ENCODE measurements at places on chromosomes 2 and 18.

DNA sequence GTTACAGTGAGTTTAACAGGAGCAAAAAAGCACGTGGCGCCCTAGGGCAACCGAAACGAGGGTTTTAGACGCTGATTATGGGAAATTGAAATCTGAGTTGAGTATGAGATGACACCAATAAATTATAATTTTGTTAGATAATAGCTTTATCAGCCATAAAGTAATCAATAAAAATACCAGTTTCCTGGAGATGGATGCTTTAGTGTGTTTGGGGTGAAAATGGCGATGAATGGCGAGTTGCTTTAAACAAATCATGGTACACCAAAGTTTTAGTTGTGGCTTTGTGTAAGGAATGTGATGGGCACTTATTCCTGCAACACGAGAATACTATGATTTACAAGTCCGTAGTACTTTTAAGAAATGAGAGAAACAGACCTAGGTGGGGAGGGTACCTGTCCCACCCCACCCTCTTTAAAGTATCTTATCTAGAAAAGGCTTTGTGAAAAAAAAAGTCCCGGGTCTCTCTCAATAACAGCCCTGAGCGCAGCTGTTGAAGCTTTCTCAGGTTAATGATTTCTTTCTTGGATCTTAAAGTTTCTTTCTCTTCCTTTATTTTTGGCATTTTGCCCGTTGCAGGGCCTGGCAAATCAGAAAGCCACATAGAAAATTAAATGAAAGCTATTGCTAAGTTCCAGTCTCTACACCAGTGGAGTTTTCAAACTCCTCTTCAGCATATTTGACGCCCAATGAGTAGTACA lies 1.5 kb upstream of the RRM2 start:
- no peak for DNase-seq

- DNase-seq: no peak
These were observed 1.5 kb downstream of the AP1S3 start for GRCh38 chr2:223835701-223836532.

DNA sequence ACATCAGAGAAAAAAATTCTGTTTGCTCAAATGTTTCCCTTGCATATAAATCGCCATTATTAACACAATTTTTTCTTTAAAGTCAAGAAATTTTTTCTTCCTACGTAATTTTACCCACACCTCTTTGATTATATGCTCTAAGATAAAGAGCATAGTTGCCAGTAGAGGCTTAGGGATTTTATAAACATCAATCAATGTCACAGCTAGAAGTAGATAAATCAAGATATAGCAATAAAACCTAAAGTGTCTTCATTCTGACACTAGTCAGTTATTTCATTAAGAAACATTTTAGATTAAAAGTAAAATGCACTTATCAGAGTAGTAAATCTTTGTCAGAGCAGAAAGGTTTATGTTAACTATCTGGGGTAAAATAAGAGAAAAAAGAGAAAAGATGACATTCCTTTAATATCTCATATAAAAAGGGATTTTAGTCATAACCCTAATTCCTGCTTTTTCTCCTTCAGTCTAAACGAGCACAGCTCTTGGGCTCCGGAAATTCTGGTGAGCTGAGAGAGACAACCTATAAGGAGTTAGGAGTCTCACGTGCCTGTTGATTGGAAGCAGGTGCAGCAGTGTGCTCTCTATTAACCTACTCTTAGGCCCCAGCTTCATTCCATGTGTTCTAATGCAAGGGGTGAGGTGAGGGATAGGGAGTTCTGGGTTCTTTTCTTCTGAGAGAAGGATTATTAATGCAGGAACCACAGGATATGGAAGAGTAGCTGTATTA lies 172.4 kb upstream of the GULP1 start:
- no peak for DNase-seq

DNA sequence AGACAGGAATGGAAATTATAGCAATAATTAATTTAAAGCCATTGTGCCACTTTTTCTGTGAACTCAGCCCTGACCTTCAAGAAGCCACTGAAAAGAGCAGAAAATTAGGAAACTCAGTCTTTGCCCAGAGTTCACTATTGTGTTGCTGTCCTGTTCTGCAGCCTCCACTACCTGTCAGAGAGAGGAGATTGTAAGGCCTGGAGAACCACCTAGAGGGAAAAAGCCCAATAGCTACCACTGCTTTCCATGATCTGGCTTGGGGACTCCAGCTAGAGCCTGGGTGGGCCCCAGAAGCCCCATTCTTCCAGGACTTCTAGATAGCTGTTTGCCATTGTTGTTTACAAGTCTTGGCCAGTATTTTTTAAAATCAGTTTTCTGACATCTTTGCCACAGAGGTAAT lies 176.1 kb upstream of the KLF7 start:
- no peak for DNase-seq

DNA sequence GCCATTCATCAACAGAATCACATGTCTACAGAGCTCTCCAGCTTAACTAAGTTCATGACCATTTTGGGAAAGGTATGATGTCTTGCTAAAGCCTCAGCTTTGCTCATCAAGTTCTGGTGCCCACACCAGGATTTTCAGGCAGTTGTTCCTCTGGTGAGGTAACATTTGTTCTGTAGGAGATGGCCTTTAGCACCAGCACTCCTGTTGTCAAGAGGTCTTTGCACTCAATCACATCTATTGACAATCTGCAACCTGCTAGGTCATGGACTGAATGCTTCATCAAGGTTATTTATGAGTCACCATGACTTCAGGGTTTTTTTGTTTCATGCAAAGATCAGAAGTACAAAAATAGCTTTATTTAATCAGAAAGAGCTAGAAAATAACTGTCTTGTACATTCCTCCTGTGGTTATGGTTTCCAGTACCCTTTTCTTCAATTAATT lies 36.6 kb upstream of the VIT start:
- no peak for DNase-seq

DNA sequence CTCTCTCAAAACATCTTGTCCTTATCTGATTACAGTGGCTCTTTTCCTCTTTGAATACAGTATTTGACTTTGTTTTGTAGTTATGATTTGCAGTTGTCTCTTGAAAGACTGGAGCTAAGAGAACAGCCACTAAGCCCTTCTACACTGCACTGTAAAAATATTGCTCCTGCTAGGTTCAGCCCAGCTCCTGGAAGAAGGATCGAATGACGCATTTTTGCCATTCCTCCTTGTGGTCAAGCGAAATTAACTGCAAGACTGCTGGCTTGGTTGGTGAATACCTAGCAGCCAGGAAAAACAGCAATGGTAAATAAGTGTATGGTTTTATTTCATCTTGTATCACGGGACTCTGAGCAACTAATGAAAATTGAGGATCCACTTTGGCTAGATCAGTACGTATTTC lies 407.8 kb upstream of the CDH2 start:
- no peak for DNase-seq

GRCh38 chr2:217279140-217279539 lies 419.3 kb upstream of the TNP1 start:
- DNase-seq: no peak

DNA sequence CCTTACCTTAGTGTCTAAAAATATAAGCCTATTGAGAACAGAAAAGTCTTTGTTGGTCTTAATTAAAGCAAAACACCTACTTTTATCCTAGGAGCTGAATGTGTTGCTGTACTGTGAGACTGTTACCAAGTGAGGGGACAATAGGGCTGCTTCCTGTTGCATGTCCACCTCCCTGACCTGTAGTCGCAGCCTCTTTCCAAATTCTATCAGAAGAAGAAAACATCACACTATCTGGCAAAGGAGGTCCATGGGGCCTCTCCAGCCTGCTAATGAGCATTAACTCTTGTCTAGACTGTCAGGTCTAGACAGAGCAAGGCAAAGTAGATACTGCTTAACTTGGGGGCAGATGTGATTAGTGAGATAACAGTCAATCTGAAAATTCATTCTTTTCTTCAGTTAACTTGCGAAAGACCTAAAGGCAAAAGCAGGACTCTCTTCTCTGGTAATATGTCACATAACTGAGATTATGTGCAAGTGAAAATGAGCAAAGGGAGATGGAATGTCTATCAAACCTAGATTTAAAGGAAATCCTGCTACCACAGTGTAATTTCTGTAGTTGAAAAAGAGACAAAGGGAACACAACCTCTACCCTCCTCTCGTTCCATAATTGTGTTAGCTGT lies 66.9 kb downstream of the CDH20 start:
- DNase-seq: no peak

- DNase-seq: no peak
These were observed 222.6 kb downstream of the NCKAP5 start for GRCh38 chr2:133345638-133346037.

DNA sequence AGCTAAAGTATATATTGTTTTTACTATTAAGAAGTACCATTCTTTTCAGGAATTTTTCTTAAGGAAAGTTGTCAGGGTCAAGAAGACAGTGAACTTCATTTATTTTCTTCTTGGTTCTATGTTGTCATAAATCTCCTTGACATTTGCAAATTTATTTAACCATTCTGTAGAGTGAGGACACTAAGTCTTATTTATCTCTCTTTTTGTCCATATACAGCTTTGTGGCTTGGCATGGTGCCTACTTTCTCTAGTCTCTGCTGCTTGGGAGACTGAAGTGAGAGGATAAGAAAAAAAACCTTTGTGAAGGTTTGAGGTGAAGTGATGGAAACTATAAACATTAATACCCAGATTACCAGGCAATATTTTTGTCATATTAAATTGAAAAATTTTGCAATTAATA lies 1389.4 kb downstream of the SUCLG1 start:
- no peak for DNase-seq

- no peak for DNase-seq
These were observed 19.9 kb downstream of the SNORC start for GRCh38 chr2:232889876-232890401.

GRCh38 chr2:44005846-44006245 lies 10.1 kb upstream of the LRPPRC start:
- DNase-seq: no peak

- no peak for DNase-seq
These were observed 76.3 kb downstream of the GPD2 start for GRCh38 chr2:156512451-156512850.

DNA sequence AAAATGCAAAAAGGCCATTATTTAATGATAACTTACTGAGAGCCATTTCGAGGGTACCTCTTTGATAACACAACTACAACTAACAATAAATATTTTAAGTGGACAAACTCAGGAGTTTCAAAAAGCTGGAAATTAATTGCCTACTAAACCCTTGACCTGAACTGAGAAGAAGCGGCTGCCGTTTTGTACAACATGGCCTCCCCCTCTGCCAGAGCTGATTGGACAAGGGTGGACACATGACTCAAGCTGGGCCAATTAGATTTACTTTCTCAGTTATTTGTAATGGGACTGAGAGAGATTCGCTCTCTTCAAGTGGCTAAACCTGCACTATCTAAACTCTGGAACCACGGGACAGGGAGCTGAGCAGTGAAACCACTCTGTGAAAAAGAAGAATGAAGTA lies 135.9 kb upstream of the SERPINE2 start:
- DNase-seq: no peak

- no peak for DNase-seq
These were observed 96.9 kb downstream of the TPO start for GRCh38 chr2:1510176-1510575.

- no peak for DNase-seq
These were observed 79.8 kb upstream of the LRPPRC start for GRCh38 chr2:44075541-44075940.

DNA sequence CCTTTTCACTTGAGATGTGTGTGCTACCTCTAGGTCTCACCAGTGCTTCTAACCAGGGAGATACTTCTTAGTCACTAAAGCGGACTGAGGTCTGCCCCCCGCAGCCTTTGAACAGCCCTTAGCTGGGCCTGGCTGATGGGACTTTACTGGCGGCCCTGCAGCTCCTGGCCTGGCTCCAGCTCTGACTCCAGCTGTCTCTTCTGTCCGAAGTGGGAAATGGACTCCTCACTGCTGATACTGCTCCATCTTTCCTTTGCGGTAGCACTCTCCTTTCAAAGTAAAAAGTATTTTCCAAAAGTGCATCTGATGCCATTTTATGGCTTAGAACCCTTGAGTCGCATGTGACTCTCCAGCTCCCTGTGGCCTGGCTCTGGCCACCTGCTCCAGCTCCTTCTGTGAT lies 64.5 kb downstream of the ATP9B start:
- no peak for DNase-seq

DNA sequence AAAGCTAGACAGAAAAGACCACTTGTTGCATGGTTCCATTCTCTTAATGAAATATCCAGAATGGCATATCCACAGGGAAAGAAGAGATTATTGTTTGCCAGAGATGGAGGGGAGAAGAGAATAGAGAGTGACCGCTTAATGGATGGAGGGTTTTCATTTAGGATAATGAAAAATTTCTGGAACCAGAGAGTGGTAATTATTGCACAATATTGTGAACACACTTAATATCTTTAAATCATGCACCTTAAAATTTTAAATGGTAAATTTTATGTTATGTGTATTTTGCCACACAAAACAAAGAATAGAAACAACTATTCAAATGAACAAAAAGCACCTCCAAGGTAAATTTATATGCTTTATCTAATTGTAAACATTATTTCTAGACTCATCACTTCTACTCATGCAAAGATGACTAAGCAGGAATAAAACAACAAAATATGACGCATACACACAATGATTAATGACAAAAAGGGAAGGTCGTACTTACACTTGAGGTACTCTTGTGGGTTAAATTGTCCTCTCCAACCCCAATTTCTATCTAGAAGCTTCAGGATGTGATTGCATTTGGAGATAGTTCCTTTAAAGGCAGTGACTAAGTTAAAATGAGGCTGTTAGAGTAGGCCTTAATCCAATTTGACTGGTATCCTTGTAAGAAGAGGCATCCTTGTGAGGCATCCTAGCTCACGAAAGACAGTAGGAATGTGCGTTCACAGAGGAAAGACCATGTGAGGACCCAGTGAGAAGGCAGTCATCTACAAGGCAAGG lies 18.7 kb upstream of the DHRS9 start:
- no peak for DNase-seq

- no peak for DNase-seq
These were observed 41.0 kb downstream of the COPS8 start for GRCh38 chr2:237126519-237127174.

DNA sequence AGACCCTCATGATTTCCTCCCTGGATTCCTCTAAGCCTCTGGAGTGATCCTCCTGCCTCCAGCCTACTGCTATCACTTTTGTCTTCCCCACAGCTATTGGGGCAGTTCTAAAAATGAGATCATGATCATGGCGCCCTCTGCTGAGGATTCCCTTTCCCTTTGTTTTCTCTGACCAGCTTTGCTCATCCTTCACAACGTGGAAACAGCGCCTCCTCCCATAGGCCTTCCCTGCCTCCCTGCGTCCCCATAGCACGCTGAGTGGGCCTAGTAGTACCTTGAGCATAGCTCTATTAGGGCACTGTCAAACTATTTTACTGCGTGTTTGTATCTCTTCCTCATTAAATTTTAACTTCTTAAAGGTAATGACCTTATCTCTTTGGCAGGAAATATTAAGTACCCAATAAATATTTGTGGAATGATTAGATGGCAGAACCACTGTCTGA lies 207.0 kb upstream of the FANCL start:
- DNase-seq: no peak

DNA sequence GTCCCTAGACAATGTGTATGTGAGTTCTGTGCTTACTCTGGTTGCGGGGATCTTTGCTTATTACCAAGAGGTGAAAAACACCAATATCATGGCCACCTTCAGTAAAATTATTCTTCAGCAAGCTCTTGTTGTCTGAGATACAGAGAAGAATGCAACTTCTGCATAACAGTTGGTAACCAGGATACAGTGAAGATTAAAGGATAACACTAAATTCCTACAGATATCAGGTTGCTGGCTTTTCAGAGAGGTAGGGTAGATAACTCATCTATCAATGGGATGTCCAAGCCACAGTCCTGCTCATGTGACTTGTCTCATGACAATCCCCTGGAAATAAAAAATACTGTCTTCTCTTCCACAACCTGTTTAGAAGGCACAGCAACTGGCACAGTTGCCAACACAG lies 308.5 kb downstream of the TNS1 start:
- no peak for DNase-seq

- DNase-seq: no peak
These were observed 138.8 kb downstream of the BCL11A start for GRCh38 chr2:60414495-60415138.

All from stimulated activated CD8-positive, alpha-beta memory T cell treated with anti-CD3 and anti-CD28 coated beads, Interleukin-15, amount 100 ng/mL, for 24 hours (primary cell).